Neural crest cell (in vitro differentiated cells): ENCODE measurements at places on chromosomes 7 and 10. TPM values are rescaled to one million over a fixed set of nuclear protein-coding genes. Genes with fewer than 3 reads are reported as not detected.

- no peaks in the 10 kb centered on the region for H3K27me3 ChIP-seq
- no peaks in the 10 kb centered on the region for H3K36me3 ChIP-seq
- H3K4me1 ChIP-seq: peaks cover 78% of the 10 kb centered on the region
- H3K27ac ChIP-seq: no peak overlapping the region
- no peak for DNase-seq
- H3K4me3 ChIP-seq: peak overlapping the region; percentile 45
These were observed 28.8 kb downstream of the TMEM120A start for GRCh38 chr7:75965617-75966016.

DNA sequence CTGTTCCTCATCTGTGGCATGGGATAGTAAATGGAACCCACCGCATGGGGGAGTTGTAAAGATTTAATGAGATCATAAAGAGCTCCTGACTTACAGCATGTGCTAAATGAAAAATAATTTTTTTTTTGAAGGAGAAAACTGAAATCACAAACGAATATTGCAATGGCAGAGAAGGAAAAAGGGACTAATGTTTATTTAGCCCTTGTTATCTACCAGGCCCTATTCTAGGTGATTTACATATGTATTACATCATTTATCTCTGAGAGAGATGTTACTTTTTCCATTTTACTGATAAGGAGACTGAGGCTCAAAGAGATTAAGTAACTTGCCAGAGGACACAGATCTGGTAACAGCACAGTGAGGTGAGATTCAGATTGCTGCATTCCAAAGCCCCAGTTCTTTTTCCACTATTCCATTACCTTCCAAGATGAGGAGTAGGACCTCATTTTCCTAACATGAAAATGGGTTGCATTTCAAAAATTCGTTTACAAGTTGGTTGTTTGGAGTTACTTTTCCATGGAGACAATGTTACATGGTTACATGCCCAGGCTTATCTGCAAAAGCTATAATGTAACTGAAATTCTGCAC is 28.6 kb downstream of the VCL start:
- no peak for DNase-seq
- H3K4me1 ChIP-seq: peaks cover 3% of the 10 kb centered on the region
- no peak overlapping the region for H3K4me3 ChIP-seq
- no peaks in the 10 kb centered on the region for H3K27me3 ChIP-seq

Gene ZNF239
- total RNA-seq: 11.2 and 12.1 TPM in 2 replicates

GRCh38 chr7:34406848-34407530 is 251.0 kb upstream of the NPSR1 start:
- H3K27ac ChIP-seq: no peak overlapping the region
- peaks cover 30% of the 10 kb centered on the region for H3K4me1 ChIP-seq
- H3K27me3 ChIP-seq: peaks cover 3% of the 10 kb centered on the region
- H3K36me3 ChIP-seq: no peaks in the 10 kb centered on the region
- no peak for DNase-seq

Gene ANKRD30A
- total RNA-seq: not detected in 2 replicates

DNA sequence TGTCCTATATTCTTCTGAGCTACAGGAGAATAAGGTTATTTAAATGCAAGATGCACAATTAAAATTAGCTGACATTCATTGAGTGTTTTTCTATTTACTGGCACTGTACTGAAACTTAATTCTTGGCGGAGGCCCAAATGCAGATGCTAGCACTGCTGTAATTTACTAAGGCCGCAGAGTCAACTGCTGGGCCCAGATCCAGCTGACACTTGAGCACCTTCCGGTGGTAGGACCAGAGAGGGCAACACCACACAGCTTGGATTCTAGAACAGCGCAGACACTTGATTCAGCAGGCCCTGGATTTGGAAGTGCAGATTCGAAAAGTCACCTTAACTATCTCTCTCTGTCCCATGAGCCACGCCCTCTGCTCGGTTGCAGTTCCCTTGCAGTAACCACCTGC is 228.6 kb upstream of the TMEM72 start:
- no peaks in the 10 kb centered on the region for H3K4me1 ChIP-seq
- H3K4me3 ChIP-seq: no peak overlapping the region
- no peak for DNase-seq
- no peaks in the 10 kb centered on the region for H3K27me3 ChIP-seq
- H3K27ac ChIP-seq: no peak overlapping the region
- H3K36me3 ChIP-seq: no peaks in the 10 kb centered on the region

GRCh38 chr10:80585812-80586211 is 48.1 kb downstream of the SH2D4B start:
- H3K27me3 ChIP-seq: no peaks in the 10 kb centered on the region
- H3K4me3 ChIP-seq: no peak overlapping the region
- no peak for DNase-seq
- H3K36me3 ChIP-seq: peaks cover 12% of the 10 kb centered on the region

Gene MPP7
- 2.3 TPM in 2 replicates for total RNA-seq

Gene CRTAC1
- total RNA-seq: 0.82 and 1.1 TPM in 2 replicates

- H3K4me1 ChIP-seq: peaks cover 30% of the 10 kb centered on the region
- H3K36me3 ChIP-seq: peaks cover 4% of the 10 kb centered on the region
- H3K27ac ChIP-seq: no peak overlapping the region
- peak overlapping the region; percentile 60 for H3K4me3 ChIP-seq
- no peak for DNase-seq
- H3K27me3 ChIP-seq: no peaks in the 10 kb centered on the region
These were observed 2.6 kb downstream of the ST7 start for GRCh38 chr7:116955801-116956476.

- H3K27me3 ChIP-seq: no peaks in the 10 kb centered on the region
- H3K4me3 ChIP-seq: no peak overlapping the region
- DNase-seq: no peak
These were observed 153.1 kb downstream of the TRIL start for GRCh38 chr7:28804990-28805389.

DNA sequence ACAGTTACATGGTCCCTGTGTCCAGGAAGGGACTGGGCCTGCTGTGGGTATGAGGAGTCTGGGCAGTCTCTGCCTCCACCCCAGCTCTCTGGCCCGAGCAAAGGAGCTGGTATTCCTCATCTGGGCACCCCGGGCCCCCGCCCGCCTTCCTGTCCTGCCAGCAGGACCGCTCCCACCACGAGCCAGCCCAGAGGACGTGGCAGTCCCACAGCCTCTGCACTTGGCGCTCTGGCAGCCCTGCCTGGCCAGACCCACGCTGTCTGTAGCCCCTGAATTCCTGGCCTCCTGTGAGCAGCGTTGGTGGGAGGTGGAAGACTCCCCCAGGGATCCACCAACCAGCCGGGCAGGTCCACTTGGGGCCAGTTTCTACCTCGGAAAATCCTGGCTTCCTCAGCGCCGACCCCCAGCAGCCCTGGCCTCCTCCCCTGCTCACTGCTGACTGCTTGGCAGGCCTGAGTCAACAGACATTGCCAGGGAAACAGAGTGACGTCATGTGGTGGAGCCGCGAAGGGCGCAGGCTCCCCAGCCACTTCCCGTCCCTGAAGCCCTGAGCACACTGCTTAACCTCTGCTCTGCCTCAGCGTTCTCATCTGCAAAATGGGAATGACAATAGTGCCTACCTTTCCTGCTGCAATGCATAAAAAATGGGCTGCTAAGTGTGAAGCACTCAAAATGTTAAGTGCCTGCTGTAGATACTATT is 21.6 kb upstream of the LIMK1 start:
- DNase-seq: no peak
- no peaks in the 10 kb centered on the region for H3K36me3 ChIP-seq
- peaks cover 10% of the 10 kb centered on the region for H3K27me3 ChIP-seq

DNA sequence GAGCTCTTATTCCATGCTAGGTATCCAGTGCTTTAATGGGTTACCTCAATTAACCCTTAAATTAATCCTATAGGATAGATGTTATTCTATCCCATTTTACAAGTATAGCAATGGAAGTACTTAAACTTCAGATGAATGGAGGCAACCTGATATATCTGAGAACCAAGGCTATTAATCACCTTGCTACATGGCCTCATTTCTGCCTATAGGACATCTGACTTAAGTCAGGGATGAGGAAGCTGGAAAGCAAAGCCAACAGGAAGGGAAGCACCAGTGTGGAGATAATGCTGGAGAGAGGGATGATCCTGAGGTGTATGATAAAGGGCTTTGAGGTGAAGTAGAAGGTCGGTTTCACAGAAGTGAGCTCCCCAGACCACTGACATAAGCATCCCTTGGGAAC is 132.3 kb downstream of the CHN2 start:
- no peak for DNase-seq
- H3K36me3 ChIP-seq: no peaks in the 10 kb centered on the region
- H3K27me3 ChIP-seq: no peaks in the 10 kb centered on the region

Gene STEAP1B
- 9.5 and 10.8 TPM in 2 replicates for total RNA-seq

- H3K27ac ChIP-seq: peak overlapping the region; percentile 90
- peaks cover 13% of the 10 kb centered on the region for H3K36me3 ChIP-seq
- H3K4me1 ChIP-seq: peaks cover 36% of the 10 kb centered on the region
- H3K27me3 ChIP-seq: no peaks in the 10 kb centered on the region
These were observed 735 bp downstream of the ZNF394 start for GRCh38 chr7:99499371-99499720.

DNA sequence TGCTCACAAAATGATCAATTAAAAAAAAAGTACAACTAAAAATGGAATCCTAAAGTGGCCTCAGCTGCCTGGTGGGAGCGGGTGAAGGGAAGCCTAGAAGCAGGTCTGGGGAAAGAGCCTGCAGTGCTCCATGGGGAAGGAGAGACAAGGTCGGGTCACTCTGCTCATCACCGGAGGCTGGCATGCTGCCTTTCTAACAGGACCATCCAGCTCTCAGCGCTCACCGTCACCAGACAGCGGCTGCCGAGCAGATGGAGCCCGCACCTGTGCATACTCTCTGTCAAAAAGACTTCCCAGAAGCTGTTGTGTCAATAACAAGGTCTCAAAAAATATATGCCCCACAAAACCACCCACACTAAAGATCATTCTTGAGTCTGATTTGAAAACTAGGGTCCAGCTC is 112.8 kb downstream of the BAMBI start:
- H3K4me3 ChIP-seq: no peak overlapping the region
- no peaks in the 10 kb centered on the region for H3K36me3 ChIP-seq
- peaks cover 24% of the 10 kb centered on the region for H3K4me1 ChIP-seq
- H3K27ac ChIP-seq: no peak overlapping the region
- peaks cover 3% of the 10 kb centered on the region for H3K27me3 ChIP-seq

Gene ZNF117
- total RNA-seq: 26.0 and 27.7 TPM in 2 replicates

Gene CYP3A7
- total RNA-seq: not detected in 2 replicates

DNA sequence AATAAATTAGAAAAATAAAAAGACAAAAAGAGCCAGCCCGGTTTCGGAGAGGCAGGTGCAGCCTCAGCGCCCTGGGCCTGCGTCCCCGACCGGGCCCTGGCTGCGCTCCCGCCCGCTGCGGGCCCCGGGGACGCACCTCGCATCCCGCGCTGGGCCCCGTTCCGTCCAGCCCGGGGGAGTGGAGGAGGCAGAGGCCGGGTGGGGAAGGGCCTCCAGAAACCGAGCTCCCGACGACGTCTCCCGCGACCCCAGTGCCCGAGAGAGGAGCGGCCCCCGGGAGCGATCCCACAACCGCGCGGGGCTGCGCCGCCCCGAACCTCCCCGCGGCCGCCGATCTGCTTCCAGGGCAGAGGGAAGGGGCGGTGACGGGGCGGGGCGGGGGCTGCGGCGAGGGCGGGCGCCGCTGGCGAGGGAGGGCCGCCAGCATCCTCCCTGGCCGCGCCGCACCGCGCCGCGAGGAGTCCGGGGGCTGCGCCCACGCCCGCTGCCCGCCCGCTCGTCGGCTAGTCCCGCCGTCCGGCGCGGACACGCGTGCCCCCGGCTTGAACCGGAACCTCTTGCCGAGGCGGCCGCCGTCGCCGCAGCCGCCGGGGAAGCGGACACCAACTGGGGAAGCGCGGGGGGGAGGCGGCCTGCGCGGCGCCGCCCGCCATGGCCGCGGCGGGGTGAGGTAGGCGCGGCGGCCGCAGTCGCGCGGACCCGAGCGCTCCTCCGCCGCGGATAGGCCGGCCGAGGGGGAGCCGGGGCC is at the start of gene CCNY:
TSS of gene CCNY (plus strand) at position 426 of the 748 bp plus-strand sequence. CDS start 545 bp downstream, outside the sequence.
- DNase-seq: peak; percentile 67
- H3K4me1 ChIP-seq: peaks cover 48% of the 10 kb centered on the region

DNA sequence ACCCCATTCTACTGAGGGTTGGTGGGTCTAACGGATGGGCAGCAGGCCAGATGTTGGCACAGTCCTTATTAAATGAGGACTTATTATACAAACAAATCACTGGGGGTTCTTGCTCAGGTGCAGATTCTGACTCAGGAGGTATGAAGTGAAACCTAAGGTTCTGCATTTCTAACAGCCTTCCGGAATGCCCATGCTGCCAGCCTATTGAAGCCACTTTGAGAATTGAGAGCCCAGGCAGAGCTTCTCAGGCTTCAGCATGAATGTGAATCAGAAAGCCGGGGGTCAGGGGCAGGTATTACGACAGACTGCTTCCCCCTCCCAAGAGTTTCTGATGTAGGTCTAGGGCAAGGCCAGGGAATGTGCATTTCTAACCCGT is 34.1 kb upstream of the NPFFR1 start:
- no peak overlapping the region for H3K4me3 ChIP-seq
- H3K27ac ChIP-seq: no peak overlapping the region
- no peaks in the 10 kb centered on the region for H3K27me3 ChIP-seq
- DNase-seq: no peak
- H3K36me3 ChIP-seq: no peaks in the 10 kb centered on the region
- no peaks in the 10 kb centered on the region for H3K4me1 ChIP-seq
